ENCODE measurements at places on chromosomes 2 and 18.

DNA sequence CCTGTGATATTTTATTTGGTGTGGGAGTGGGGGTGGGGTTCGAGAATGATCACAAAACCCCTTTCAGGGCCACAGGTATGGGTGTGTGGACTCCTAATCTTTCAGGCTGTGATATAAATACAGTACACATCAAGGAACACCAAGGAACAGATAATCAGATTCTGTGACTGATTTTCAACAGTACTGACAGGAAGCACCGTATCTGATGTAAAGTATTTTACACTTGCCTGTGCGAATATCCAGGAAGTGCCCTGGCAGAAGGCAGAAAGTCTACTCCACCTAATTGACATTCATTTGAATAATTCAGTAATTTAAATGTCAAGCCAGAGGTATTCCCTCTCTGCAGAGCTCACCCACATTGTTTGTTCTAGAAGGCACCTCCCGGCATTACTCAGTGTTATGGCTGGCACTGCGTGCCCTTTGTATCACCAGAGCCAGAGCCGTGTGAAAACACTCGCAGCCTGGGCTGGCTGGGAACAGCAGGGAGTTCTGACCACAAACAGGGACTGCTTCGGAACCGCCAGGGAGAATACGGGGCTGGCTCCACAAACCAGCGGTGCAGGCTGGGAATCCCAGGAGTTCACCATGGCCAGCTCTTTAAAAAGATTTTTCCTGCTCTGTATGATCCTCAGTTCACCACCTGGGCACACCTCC, 91.8 kb downstream of the ACVR1 start:
- no peak for DNase-seq

GRCh38 chr2:168684921-168685599, 117.4 kb upstream of the NOSTRIN start:
- no peak for DNase-seq

- DNase-seq = no peak
Observed at GRCh38 chr18:48321536-48321935, 87.6 kb downstream of the ZBTB7C start.

DNA sequence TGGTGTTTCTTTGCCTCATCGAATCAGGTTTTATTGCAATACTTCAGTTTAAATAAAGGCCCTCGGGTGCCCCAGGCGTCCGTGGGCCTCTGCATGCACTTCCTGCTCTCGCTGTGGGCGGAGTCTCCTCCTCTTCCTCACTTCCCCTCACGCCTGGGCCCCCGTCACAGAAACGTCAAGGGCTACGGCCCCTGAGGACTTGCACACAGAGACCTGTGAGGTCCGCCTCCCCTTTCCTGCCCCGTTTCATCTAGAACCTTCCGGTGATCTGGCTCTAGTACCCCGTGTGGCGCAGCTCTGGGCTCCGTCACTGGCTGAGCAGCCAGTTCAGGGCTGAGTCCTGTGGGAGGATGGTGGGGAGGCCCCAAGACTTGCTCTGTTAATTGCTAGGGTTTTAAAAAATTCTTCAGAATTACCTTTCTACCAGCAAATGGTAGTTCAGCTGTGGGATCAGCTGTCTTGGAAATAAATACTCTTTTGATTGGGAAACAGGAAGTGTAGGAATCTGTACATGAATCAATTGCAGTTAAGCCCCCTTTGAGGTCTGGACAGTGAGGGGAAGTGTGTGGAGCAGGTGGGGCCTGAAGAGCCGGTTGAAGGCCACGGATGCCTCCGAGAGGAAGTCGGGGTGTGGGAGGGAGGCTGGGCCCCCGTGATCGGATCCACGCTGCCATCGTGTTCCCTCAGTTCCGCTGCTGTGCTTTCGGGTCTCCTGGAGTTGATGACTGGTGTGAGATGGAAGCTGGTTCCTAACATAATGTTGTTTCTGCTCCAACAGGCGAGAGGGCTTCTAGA, 10.2 kb downstream of the NFATC1 start:
- DNase-seq = no peak

DNA sequence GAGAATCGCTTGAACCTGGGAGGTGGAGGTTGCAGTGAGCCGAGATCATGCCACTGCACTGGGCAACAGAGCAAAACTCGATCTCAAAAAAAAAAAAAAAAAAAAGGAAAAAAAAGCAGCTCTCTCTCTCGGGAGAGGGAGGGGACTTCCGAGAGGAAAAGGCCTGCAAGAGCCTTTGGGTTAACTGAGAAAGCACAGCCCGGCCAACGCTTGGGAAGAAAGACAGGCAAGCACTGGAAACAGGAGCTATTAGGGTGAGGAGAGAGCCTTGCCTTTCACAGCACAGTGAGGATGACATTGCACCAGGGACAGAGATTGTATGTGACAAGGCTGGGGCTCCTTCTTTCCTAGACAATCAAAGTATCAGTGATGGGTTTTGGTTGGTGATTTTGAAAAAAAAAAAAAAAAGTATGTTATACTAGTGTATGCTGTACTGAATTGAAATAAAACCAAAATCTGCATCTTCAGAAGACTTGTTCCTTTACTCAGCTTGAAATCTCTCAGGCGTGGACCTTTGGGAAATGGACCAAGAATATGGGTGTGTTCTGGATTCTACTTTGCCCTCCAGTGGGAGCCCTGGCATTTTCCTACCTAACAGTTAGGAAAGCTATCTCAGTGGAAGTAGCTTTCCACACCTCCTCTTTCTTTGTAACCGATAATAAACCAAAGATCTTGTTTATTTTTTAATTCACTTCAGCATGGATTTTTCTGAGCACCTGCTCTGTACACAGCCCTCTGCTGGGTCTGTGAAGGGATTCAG, 16.7 kb downstream of the SRSF7 start:
- no peak for DNase-seq

DNA sequence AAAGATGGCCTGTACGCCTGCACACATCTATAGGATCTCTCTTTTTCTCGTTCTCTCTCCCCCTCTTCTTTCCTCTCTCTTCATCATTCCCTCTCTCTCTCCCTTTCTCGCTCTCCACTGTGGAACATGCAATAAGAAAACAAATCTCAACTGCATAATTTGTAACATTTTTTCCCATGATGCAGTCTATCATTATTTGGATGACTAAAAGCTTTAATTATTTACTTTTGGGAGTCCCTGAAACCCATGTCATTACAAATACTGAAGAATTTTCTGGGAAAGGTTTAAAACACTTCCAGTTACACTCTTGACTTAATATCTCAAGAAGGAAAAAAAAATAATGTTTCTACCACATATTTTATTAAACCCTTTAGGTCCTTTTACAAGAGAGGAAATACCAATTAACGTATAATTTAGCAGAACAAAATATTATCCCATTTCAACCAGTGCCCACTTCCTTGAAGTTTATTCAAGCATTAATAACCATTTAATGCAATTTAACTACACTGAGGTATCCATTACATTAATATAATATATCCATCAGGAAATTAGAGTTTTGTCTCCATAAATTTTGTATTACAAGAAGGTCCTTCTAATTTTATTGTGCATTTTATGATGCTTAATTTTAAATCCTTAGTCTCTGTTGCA, 1615.2 kb upstream of the ACVR2A start:
- no peak for DNase-seq

DNA sequence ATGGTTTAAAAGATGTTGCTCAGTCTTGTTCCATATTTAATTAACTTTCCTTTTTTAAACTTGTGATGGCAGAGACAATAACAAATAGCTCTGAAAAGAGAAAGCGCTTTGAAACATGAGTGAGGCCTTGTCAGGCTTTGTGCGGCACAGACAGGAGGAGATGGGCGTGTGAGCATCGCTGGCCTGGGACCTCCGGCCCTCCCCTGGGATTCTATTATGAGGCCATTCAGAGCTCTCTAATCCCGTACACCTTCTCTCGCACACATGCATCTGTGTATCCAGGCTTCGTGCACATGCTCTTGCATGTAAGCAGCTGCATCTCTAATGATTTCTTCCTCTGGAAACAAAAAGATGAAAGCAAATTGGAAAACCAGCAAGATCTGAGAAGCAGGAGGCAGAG, 313.7 kb downstream of the ZNF521 start:
- DNase-seq = no peak

DNA sequence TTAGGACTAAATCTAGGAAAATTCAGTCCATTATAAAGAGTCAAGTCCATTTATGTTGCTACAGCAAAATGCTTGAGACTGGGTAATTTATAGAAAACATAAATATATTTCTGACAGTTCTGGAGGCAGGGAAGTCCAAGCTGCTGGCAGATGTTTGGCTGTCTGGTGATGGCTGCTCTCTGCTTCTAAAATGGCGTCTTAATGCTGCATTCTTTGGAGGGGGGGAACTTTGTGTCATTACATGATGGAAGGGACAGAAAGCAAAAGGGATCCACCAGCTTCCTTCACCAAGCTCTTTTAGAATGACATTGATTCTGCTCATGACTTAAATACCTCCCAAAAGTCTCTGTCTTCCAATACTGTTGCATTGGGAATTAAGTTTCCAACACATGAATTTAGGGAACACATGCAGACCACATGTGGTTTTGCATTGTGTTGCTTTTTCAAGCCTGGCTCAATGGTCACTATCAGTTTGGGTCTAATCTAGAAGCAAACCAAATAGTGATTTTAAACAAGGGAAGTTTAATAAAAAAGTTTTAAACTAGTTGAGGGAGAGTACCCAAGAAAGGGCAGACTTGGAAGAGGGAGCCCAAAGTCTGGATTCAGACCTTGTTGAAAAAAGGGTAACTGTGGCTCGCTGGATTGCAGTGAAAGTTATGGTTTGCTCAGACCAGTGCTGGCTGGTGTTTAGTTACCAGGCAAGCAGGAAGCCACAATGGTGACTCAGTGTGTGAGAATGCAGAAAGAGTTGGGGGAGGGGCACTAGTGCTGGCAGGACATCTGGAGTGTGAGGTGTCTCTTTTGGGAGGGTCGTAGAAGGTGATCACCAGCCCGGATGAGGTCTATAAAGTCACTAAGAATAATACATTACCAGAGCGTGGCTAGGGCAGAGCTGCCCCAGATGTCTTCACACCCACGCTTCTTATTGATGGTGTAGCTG, 30.8 kb downstream of the C18orf54 start:
- DNase-seq = peak; percentile 58

GRCh38 chr2:226742347-226742746, 57.3 kb downstream of the IRS1 start:
- DNase-seq = no peak

GRCh38 chr2:133240491-133241223, 327.6 kb downstream of the NCKAP5 start:
- DNase-seq = no peak

DNA sequence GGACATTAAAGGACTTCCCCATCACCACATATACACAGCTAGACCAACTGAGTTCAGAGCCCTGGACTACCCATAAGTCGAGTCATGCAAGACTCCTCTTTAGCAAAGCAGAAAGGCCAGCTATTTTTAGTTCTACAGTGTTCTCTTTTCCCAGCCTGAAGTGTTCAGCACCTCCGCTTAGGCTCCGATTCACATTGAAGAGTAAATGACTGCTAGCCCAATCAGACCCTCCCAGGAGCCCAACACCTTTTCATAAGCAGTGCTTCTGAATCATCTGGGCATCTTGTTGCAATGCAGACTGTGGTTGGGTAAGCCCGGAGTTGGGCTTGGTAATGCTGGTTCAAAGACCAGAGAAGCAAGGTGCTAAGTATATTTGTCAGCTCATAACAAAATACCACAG, 138.6 kb upstream of the MSH6 start:
- DNase-seq = peak; percentile 75

DNA sequence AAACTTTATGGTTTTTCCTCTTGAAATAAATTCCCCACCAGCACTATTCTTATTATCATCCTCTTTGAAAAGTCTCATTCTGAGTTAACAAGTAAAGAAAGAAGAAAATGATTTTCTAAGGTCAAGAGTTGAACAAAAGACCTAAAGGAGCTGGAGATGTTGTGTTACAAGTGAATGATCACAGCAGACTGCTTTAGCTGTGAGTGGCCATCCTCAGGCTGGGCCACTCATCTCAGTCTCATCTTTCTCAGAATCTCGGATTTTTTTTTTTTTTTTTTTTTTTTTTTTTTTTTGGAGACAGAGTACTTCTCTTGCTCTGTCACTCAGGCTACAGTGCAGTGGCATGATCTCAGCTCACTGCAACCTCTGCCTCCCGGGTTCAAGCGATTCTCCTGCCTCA, 133.3 kb downstream of the CDH2 start:
- DNase-seq = no peak

DNA sequence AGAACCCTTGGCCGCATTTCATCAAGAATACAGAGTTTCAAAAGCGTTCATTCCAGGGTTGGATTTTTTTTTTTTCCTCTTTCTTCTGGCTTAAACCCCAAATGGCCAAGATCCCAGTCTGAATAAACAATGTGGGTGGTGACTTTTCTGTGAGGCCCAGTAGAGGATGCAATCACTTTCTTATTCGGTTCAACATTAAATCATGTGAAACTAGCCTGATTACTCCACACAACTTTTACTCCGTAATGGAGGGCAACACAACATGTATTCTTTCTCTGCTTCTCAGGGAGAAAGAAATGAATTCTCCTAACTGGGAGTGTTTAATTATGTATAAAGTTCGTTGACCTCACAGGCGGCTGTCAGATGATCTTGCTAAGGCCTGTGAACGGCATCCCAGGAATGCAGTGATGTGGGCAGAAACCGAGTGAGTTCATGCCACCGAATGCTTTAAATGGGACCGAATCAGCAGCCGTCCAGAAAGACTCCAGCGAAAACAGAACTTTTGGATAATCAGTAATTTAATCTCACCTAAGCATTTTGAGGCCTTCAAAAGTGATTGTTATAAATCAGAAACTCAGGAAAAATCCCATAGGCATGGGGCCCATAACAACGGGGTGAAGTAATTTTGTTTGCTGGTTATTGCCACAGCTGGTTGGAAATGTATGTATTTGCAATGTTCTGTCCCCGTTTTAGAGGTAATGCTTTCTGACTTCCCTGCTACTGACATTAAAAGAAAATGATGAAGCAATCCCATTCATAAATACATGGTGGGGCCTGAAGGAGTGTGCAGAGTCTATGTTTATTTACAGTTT, 81.5 kb downstream of the BCL2 start:
- DNase-seq = peak; percentile 90

- no peak for DNase-seq
Observed at GRCh38 chr2:236984046-236984445, 101.6 kb upstream of the COPS8 start.

GRCh38 chr18:22985250-22985649, 52.1 kb downstream of the RBBP8 start:
- no peak for DNase-seq

- DNase-seq = no peak
Observed at GRCh38 chr2:203972066-203972465, 35.5 kb downstream of the ICOS start.

- no peak for DNase-seq
Observed at GRCh38 chr2:147524912-147525311, 319.9 kb upstream of the ACVR2A start.

DNA sequence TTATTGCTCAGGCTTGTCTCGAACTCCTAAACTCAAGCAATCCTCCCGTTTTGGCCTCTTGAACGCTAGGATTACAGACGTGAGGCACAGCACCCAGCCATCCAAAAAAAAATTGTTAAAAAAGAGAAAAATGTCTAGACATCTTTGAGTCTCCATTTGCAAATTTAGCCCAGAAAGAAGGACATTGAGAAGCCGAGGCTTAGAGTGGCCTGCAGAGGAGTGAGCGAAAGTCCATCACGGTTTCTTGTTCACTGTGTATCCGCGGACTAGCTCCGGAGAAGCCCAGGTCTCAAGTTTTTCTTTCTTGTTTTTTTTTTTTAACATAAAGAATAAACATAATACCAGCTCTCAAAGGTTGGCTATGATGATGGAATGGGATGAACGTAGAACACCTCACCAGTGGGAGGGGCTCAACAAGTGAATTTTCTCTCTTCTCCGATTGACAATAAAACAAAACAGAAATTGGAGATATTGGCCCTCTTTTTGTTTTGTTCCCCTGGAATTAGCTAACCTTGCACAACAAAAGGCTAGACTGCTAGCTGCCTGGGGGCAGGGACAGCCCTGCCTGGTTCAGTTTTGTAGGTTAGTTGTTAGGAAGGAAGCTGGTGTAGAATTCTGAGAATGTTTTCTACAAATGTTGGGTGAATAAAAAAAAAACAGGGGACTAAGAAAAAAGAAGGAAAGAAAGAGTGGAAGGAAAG, 163.4 kb downstream of the MYCN start:
- peak; percentile 11 for DNase-seq
